ENCODE measurements at places on chromosomes 12 and 14.

- peak; percentile 65 for DNase-seq
Observed at GRCh38 chr12:109477185-109477962, at the start of the genes KCTD10 and UBE3B. Gene KCTD10, minus strand, starts transcription at chr12:109477300. Its CDS starts 38 bp downstream, at chr12:109477262. Gene UBE3B, plus strand, starts transcription at chr12:109477634. Its CDS starts 5,918 bp downstream, at chr12:109483552.

DNA sequence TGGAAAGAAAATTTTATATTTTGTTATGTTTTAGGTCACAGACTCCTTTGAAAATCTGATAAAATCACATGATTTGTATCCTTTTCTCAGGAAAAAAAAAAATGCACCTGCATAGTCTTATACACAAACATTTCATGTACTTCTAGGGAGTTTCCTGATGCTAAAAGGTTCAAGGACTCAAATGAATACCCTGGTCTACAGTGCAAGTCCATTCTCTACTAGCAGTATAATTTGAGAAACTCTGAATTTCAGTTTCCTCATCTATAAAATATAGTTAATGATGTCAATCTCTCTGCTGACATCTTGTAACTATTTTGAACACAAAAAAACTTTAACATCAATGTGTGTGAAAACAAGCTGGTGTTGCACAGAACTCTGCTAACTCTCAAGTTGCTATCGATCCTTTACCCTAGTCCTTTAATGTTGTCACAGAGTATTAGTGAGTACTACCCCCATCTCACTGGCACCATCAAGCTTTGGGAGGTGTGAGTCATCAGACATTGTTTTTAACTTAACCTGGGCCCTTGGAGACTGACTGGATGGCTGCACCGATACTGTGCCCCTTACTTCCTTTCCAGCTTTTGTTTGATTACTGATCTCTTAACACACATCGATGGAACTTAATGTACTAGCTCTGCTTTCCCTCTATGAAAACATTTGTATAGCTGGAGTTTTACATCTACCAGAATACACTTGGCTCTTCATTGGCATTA lies 251.9 kb upstream of the SOX5 start:
- no peak for DNase-seq

GRCh38 chr12:50690925-50691324 lies 73.0 kb upstream of the ATF1 start:
- DNase-seq = no peak

DNA sequence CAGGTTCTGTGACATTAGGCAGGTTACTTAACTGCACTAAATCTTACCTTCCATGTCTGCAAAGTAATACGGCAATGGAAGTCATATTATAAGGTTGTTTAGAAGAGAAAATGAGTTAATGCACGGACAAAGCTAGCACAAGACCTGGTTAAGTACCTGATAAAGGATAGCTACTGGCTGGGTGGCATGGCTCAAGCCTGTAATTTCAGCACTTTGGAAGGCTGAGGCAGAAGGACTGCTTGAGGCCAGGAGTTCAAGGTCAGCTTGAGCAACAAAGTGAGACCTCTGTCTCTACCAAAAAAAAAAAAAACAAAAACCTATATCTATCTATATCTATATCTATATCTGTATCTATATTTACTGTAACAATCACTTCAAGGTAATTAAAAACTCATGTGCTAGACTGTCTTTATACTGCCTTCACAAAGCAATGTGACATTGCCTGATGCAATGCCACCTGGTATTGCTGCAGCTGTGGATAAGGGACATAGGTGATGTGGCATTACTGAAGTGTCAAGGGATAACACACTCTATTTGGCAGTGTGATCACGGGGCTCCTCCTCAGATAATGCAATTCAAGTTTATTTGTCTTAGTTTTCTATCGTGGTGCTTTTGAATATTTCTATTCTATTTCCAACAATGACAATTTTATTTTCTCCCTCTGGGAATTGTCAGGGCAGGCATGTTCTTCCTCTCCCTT lies 107.1 kb downstream of the PAX9 start:
- DNase-seq = no peak

All from stimulated activated CD4-positive, alpha-beta T cell treated with anti-CD3 and anti-CD28 coated beads, Interleukin-1b, Interleukin-23, amount 100 ng/mL, for 1 hour (primary cell).